ENCODE measurements at places on chromosomes 12 and 14. TPM values are rescaled to one million over a fixed set of nuclear protein-coding genes. Genes with fewer than 3 reads are reported as not detected.

DNA sequence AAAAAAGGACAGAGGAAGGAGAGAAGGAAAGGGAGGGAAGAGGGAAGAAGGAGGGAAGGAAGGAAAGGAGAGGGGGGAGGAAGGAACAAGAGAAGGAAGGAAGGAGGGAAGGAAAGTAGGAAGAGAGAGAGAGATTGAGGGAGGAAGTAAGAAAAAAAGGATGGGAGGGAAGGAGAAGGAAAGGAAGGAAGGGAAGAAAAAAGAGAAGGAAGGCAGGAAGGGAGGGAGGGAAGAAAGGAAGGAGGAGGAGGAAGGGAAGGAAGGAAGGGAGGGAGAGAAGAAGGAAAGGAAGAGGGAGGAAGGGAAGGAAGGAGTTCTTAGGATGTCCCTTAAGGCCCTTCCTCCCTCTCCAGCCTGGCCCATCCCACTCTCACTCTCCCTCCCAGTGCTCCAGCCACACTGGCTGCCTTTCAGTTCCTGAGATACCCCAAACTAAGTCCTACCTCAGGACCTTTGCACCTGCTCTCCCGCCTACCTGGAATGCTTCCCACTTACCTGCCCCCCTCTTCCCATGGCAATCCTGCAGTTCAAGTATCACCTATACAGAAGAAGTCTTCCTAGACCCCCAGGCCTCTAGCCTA is 21.7 kb upstream of the MSI1 start:
- H3K4me3 ChIP-seq: no peak overlapping the region
- peaks cover 5% of the 10 kb centered on the region for H3K27me3 ChIP-seq
- H3K4me1 ChIP-seq: peaks cover 5% of the 10 kb centered on the region

DNA sequence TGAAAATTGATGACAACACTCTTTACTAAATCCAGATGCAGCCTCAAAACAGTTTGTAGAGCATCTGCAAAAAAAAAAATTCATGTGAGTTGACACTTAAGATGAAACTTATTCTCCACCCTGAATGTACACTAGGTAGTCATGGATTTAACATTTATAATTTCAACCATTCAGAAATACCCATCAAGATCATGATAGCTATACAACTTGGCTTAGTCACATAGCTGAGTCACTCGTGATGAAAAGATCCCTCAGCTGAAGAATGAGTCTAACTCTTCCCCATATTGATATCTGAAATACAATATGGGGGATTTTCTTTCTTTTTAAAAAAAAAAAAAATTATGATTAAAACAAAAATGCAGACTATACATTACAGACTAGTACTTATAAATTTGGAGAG is 104.8 kb upstream of the PLEKHG7 start:
- no peaks in the 10 kb centered on the region for H3K4me1 ChIP-seq
- no peaks in the 10 kb centered on the region for H3K27me3 ChIP-seq
- no peak for DNase-seq
- H3K36me3 ChIP-seq: peaks cover 15% of the 10 kb centered on the region

- peaks cover 2% of the 10 kb centered on the region for H3K27me3 ChIP-seq
- H3K36me3 ChIP-seq: no peaks in the 10 kb centered on the region
- H3K27ac ChIP-seq: no peak overlapping the region
- H3K4me3 ChIP-seq: no peak overlapping the region
Measured at GRCh38 chr12:28172434-28173030, 17.7 kb upstream of the CCDC91 start.

- DNase-seq: no peak
- no peaks in the 10 kb centered on the region for H3K27me3 ChIP-seq
- no peaks in the 10 kb centered on the region for H3K36me3 ChIP-seq
- H3K4me3 ChIP-seq: no peak overlapping the region
Measured at GRCh38 chr14:34172550-34173368, 221.9 kb upstream of the EGLN3 start.

GRCh38 chr14:81766321-81766915 is 232.8 kb upstream of the SEL1L start:
- no peak overlapping the region for H3K27ac ChIP-seq
- no peaks in the 10 kb centered on the region for H3K36me3 ChIP-seq
- H3K4me1 ChIP-seq: no peaks in the 10 kb centered on the region

DNA sequence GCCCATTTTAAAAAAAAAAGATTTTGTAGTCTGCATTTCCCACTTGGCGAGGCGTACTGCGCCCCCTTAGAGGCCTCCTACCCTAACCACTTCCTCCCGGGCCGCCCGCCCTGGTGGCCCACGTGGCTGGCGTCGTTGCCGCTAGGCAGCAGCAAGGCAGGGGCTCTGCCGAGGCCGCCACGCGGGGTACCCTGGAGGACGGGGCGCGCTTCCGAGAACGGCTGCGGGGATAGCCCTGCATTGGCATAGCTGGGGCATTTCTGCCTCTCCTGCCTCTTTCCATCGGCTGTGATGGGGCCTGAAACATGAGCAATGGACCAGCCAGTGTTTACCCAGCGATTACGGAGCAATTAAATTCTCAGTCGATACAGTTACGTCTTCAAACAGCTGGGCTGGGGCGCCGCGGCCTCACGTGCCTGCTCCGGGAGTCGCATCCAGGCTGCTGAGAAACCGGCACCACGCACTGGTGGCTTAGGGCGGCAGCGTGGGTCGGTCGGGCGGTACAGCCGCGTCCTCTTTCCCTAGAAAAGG is 38.0 kb downstream of the IQSEC3 start:
- no peak overlapping the region for H3K4me3 ChIP-seq
- no peak overlapping the region for H3K27ac ChIP-seq
- peaks cover 8% of the 10 kb centered on the region for H3K27me3 ChIP-seq
- DNase-seq: no peak
- peaks cover 8% of the 10 kb centered on the region for H3K36me3 ChIP-seq
- H3K4me1 ChIP-seq: peaks cover 40% of the 10 kb centered on the region

DNA sequence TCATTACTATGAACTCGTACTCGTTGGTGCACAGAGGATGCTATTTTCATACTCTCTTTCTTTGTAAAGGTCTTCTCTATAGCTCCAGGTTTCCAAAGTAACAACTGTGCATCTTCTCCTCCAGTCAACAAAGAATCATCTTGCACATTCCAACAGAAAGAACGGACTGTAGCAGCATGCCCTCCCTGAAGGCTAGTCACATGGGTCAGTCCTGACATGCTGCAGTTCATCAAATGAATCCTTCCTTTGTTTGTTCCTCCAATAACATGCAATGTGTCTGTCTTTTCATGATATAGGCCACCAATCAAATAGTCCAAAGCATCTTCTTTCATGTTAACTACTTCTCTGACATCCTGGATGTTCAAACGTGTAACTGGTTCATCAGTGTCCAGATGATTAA is 42.9 kb downstream of the WDR89 start:
- no peaks in the 10 kb centered on the region for H3K27me3 ChIP-seq
- no peak for DNase-seq
- H3K4me1 ChIP-seq: no peaks in the 10 kb centered on the region
- H3K27ac ChIP-seq: no peak overlapping the region
- peaks cover 20% of the 10 kb centered on the region for H3K36me3 ChIP-seq

GRCh38 chr14:80776657-80777056 is 164.9 kb downstream of the CEP128 start:
- DNase-seq: no peak
- H3K36me3 ChIP-seq: no peaks in the 10 kb centered on the region
- H3K27me3 ChIP-seq: no peaks in the 10 kb centered on the region
- H3K4me3 ChIP-seq: no peak overlapping the region
- H3K4me1 ChIP-seq: no peaks in the 10 kb centered on the region
- H3K27ac ChIP-seq: no peak overlapping the region

The CCDC197 gene
- total RNA-seq: not detected
